ENCODE measurements at places on chromosomes 4 and X.

- no peak for DNase-seq
These were observed 78.9 kb downstream of the IL21 start for GRCh38 chr4:122541996-122542395.

- DNase-seq = no peak
These were observed 728.9 kb downstream of the PCDH18 start for GRCh38 chr4:136803433-136803832.

DNA sequence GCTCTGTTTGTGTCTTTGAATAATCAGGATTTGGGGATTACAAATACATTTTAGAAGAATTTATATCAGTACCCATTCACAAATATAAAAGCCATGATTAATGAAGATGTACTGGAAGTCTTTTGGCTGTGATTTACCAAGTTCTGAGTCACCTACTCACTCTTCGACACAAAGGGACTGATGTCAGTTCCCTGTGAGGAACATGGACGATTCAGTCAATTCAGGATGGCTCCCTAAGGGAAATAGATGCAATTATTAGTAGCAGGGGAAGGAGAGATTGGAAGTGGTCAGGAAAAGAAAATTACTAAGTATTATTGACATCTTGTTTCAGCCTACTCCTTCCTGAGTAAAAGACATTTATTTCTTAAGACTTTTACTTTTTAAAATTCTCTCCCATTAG is 550.7 kb upstream of the SLIT2 start:
- no peak for DNase-seq

DNA sequence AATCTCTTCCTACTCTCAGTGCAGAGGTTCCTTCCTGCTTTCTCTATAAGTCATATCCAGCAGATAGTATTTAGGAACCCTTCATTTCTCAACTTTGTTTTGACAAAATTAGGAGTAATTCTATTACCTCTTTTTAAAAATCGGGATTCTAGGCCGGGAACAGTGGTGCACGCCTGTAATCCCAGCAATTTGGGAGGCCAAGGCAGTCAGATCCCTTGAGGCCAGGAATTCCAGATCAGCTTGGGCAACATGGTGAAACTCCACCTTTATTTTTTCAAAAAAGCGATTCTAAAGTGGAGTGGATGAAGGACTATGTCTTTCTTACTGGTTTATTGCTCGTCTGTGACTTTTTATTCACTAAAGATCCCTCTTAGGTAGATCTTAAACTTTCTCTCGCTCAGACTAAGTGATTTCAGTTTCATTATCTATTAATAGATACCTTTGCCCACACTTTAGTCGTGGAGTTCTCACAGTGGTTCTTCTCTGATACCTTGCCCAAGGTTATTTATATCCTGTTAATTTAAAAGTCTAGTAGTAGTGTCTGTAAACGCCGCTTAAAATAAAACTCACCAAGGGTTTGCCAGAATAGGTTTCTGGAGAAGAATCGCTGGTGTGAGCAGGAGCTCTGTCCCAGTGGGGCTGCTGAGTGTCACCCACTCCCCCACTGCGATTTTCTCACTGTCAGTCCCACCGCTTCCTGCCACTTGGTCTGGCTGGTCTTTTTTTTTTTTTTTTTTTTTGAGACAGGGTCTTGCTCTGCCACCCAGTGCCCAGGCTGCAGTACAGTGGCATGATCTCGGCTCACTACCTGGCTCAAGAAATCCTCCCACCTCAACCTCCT is 27.0 kb upstream of the TMEM131L start:
- peak; percentile 46 for DNase-seq

- no peak for DNase-seq
These were observed 66.3 kb downstream of the TSPAN7 start for GRCh38 chrX:38627683-38628082.

DNA sequence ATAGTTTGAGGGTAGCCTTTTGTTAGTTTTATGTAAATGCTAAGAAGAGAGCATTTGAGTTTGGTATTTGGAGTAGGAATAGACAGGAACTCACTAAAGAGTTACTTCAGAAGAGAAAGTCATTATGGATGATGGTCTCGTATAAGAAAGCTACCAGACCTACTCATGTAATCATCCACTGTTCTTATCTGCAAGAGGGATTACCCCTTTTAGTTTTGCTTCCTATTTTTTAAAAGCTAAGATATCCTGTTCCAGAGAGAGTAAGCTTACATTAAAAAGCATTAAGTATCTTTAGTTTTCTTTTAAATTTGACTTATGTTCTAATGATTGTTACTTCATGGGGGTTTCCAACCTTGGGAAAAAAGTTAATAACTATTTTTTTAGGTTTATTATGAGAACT is 12.5 kb upstream of the ART3 start:
- DNase-seq = no peak

GRCh38 chr4:150931796-150932195 is 83.3 kb downstream of the LRBA start:
- DNase-seq = no peak

DNA sequence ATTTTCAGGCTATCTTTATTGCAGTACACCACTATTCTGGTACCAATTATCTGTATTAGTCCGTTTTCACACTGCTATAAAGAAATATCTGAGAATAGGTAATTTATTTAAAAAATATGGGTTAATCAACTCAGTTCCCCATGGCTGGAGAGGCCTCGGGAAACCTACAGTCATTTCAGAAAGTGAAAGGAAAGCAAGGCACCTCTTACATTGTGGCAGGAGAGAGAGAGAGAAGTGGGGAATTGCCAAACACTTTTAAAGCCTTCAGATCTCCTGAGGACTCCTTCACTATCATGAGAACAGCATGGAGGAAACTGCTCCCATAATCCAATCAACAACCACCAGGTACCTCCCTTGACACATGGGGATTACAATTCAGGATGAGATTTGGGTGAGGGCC is 54.7 kb downstream of the AMER1 start:
- DNase-seq = no peak

- DNase-seq = no peak
These were observed 22.2 kb downstream of the PSAPL1 start for GRCh38 chr4:7412554-7412912.
